ENCODE measurements at places on chromosomes 1 and 21.

DNA sequence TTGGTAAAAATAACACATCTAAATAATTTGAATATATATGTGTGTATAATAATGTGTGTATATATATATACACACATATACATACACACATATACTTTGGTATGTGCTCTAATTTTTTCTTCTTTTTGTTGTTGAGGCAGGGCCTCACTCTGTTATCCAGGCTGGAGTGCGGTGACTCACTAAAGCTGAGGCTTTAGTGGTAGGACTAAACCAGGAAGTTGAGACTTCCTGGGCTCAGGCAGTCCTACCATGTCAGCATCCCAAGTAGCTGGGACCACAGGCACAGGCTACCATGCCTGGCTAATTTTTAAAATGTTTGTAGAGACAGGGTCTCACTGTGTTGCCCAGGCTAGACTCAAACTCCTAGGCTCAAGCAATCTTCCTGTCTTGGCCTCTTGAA is 46.7 kb upstream of the CXADR start:
- no peak for DNase-seq

GRCh38 chr1:54152696-54153095 is at the start of gene CDCP2:
Gene CDCP2 (minus strand): TSS chr1:54153000. CDS start chr1:54152922, 78 bp downstream.
- no peak for DNase-seq

GRCh38 chr1:159339536-159339935 is 37.4 kb downstream of the FCER1A start:
- no peak for DNase-seq

GRCh38 chr1:205060746-205061145 is 17.7 kb downstream of the CNTN2 start:
- DNase-seq = no peak

DNA sequence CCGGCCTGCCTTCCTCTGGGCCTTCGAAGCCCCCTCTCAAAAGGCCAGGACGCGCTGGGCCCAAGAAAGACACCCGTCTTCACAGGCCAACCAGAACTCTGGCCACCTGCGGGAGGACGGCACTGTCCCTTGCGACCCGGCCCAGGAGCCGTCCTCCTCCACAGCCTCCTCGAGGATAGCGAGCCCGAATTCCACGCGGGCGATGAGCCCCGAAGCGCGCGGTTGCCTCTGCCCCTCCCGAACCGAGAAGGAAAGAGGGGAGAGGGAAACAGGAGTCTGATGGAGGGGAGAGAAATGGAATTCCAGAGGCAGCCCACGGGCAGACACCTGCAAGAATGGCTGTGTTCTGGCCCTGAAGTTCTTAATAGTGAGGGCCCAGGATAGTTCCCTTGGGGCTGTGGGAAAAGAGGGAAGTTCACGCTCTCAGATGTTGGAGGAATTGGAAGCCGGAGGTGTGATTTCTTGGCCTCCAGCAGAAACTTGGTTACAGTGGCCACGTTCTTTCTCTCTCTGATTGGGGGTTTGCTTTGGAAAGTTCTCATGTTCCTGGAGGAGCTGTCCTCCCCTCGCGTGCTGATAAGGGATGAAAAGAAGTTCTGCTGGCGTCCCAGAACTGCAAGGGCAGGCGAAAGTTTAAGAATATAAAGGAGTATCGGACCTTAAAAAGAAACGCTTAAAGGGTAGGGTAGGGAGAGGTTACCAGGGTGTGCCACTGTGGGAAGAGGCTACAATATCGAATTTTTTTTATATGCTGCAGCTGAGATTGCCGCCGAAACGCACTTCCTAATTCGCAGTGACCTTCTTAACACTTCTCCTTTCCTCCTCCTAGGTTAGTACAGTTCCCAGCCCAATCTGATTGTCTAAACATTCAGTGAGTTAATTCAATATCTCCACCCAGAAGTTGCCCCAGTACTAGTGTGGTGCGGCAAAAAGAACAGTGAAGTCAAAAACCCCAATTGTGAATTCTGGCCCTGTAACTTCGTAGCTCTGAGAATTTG is 5.8 kb upstream of the SLC44A5 start:
- DNase-seq = no peak

DNA sequence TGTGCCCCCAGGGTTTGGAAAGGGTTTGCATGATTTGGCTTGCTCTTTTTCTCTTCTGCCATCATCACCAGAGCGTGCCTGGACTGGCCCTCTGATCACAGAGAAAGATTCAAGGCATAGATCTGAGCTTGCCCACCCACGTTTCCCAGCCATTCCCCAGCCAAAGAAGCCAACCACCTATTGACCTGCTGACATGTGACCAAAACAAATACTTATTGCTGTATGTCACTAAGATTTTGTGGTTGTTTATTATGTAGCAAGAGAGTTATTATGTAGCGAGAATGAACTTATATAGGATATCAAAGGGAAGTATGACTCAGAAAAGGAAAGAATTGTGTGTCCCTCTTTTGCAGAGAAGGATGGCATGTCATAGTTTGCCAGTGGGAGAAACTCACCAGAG is 59.9 kb downstream of the UBE2U start:
- no peak for DNase-seq

DNA sequence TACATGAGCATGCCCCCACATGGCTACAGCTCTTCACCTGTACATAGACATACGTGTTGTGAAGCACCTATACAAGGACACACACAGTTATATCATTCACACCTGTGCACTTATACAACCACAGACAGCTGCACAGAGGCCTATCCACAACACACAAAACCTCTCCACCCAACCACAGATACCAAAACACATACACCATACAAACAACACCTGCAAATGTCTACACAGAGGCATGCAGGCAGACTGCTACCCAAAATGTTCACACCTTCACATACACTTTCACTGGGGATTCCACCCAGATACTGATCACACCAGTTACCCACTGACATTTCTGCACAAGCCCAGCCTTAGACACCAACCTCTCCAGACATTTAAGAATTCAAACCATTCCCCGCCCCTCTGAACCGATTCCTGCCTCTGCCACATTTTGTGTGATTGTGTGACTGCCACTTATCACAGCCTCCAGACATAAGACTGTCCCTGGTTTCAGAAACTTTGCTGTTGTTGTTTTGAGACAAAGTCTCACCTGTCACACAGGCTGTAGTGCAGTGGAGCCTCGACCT is 2.0 kb downstream of the C1orf232 start:
- DNase-seq = no peak

GRCh38 chr1:169348383-169349036 is 19.1 kb downstream of the NME7 start:
- DNase-seq = peak; percentile 82

- peak; percentile 52 for DNase-seq
These were observed 54.9 kb downstream of the KCNK1 start for GRCh38 chr1:233668725-233669294.

- no peak for DNase-seq
These were observed 7.5 kb downstream of the S100A11 start for GRCh38 chr1:152029144-152029928.
